RWPE1 (cell line): ENCODE measurements at places on chromosomes 1 and 21.

DNA sequence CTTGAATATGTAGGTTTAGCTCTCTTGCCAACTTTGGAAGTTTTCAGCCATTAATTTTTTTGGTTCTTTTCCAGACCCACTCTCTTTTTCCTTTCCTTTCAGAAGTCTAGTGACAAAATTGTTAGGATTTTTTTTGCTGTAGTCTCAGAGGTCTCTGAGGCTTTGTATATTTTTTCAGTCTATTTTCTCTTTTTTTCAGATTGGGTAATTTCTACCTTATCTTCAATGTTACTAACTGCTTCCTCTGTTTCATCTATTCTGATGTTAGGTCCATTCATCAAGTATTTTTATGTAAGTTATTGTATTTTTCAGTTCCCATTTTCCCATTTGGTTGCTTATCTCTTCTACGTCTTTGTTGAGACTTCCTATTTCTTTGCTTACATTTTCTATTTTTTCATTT is 15.7 kb downstream of the RGS2 start:
- no peak for DNase-seq

DNA sequence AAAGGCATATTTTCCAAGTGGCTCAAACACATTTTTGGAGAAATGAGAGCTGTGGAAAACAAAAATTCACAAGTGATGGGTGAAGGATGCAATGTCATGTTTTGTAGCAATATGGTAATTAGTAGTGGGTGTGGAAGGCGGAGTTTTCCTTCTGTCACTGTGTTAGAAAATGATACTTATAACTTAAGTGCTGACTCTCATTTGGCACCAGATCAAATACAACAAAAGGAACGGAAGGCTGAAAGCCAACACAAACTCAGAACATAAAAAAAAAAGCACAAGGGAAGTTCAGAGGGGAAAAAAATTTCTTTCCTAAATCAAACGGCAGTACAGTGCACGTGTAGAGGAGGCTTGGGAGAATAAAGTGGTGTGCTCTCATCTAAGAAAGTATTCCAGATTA is at the start of gene TNFSF18:
Gene TNFSF18 (minus strand): TSS at position 77 of the 400 bp plus-strand sequence. CDS start 45 bp downstream, at position 32.
- DNase-seq = no peak

GRCh38 chr1:151593730-151594129 is 18.1 kb upstream of the SNX27 start:
- DNase-seq = no peak

DNA sequence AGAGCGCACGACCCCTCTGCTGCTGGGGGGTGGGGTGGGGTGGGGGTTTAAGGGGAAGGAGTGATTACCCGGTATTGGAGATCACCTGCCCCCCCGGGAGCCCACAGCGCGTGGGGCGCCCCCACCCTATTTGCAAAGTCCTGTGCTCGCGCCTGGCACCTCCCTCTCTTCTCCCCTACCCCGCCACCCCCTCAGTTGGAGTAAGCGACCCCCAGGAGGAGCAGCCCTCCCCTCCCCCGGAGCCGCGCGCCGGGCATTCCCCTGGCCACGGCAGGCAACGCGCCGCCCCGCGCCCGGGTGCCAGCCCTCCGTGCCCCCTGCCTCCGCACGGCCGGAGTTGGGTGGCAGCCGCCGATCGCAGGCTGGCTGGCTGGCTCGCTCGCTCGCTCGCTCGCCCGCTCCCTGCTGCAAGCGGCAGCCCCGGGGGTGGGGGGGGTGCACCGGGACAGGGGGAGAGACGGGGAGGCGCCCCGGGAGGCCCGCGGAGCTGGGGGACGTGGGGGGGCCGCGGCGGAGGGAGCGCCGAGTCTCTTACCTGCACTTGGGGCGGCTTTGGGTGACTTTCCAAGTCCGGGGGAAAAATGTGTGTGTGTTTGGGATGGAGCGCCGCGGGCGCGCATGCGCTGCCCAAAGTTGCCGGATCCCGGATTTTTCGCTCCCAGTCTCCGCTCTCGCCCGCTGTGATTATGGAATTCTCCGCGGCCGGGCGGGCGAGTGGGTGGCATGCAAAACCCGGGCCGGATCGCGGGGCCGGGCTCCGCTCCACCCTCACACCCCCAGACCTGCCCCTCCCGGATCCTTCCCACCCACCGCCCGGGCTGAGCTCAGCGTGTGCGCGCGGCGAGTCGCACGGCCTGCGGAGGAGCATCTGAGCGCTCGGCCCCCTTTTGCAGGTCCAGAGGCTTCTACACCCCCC is at the start of gene CASZ1:
Gene CASZ1 (minus strand): TSS at position 618 of the 916 bp plus-strand sequence. CDS start 102,757 bp downstream, outside the sequence.
- DNase-seq = peak; percentile 92

- no peak for DNase-seq
These were observed 87.3 kb downstream of the ITSN1 start for GRCh38 chr21:33729641-33730040.

DNA sequence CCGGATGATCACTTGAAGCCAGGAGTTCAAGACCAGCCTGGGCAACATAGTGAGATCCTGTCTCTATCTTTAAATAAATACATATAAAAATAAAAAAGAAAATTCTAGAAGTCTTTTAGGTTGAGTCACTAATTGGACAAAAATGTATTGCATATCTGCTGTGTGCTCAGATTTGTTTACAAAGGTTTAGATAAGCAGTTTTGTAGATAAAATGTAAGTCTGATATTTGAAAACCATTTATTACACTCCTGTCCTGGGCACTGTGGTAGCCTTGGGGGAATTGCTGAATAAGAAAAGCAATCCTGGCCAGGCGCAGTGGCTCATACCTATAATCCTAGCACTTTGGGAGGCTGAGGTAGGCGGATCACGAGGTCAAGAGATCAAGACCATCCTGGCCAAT is 11.6 kb downstream of the GMEB1 start:
- no peak for DNase-seq
